Mammary microvascular endothelial cell (primary cell): ENCODE measurements at places on chromosomes 6 and 20. TPM values are rescaled to one million over a fixed set of nuclear protein-coding genes. Genes with fewer than 3 reads are reported as not detected.

SMPD2 gene
- total RNA-seq: 6.6 and 8.7 TPM in 2 replicates

PAX1 gene
- total RNA-seq: not detected in 2 replicates

HUS1B gene
- total RNA-seq: 0.13 and 1.2 TPM in 2 replicates

TTK gene
- total RNA-seq: 34.6 and 39.8 TPM in 2 replicates

ERVFRD-1 gene
- total RNA-seq: 6.5 and 7.2 TPM in 2 replicates

CLDN20 gene
- total RNA-seq: not detected in 2 replicates

MAP1LC3A gene
- 41.6 and 57.4 TPM in 2 replicates for total RNA-seq

BCLAF1 gene
- total RNA-seq: 60.2 and 68.4 TPM in 2 replicates

TCF21 gene
- total RNA-seq: not detected in 2 replicates
